ENCODE measurements at places on chromosomes 2 and 18.

DNA sequence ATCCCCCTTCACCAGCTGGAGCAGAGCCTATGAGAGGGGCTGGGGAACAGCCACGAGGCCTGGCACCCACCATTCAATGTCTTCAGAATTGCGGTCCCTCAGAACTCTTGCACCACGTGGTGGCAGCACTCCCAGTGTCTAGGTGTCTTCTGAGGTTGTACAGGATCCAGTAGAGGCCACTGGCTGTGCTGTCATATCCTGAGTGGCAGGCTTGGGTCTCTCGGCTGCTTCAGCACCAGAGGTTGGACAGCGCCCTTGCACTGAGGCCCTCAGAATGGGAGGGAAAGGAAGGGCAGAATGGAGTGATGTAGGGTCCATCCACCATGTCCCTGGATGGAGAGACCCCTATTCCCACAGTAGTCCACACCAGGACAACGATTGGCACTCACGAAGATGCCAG, 112.0 kb upstream of the TEKT4 start:
- DNase-seq = no peak

GRCh38 chr2:108612514-108613183, 78.4 kb downstream of the LIMS1 start:
- DNase-seq = no peak

GRCh38 chr2:64501946-64502345, 22.2 kb upstream of the AFTPH start:
- no peak for DNase-seq

GRCh38 chr18:37450434-37451132, 115.0 kb downstream of the CELF4 start:
- DNase-seq = peak; percentile 18

DNA sequence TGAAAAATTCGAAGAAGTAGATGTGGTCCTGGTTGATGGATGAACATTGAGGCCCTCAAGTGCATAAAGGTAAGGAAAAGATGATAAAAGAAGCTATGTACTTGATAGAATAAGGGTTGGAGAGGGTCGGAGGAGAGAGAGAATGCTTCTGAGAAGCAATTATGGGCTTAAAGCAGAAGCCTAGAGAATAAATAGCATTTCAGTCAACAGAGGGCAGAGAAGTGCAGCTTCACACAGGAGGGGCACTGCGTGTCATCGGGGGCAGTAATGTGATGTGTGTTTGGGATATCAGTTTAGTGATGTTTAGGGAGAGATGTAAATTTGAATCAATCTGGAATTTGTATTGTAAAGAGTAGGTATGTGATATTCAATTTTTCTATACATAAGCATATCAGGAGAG, 334.5 kb downstream of the PIK3C3 start:
- DNase-seq = no peak

GRCh38 chr2:120174963-120175581, 48.1 kb downstream of the TMEM185B start:
- peak; percentile 60 for DNase-seq

Data from HCEC 1CT (cell line).